ENCODE measurements at places on chromosomes 1 and 21. TPM values are rescaled to one million over a fixed set of nuclear protein-coding genes. Genes with fewer than 3 reads are reported as not detected.

GRCh38 chr1:25743164-25744139, 56.5 kb upstream of the SELENON start:
- DNase-seq, result peak; percentile 24

DNA sequence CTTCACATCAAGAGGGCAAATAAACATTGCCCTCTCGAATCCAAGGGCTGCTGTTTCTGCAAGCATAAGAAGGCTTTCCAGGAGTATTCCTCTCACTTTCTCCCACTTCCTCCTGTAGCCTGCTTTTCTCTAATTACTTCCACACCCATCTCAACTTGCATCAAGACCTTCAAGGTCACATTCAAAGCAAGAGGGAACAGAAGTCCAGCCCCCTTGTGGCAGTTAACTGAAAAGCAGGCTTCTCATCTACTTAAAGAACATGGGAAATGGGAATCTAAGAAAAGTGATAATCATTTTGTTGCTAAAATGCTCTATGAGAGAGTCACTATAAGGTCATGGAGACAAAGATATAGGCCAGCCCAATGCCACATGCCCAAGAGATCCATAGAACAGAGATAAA, 874.4 kb downstream of the KCNT2 start:
- no peak for DNase-seq

- peak; percentile 30 for DNase-seq
These were observed 165.8 kb upstream of the EDN2 start for GRCh38 chr1:41650028-41650880.

DNA sequence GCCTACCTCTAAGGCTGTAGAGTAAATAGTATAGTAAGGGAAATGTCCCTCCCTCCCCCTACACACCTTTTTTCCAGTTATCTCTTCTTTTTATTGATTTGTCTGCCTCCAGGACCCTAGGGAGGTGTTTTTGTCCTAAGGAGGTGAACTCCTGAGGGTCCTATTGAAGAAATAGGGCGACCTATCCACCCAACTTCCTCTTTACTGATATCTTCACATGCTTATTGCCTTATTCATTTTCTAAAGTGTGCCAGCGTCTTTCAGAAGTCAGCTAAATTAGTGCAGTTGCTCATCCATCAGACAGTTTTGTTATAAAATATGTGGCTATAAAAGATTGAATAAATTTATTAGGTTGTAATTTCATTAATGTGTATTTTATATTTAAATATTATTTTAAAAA, 5.9 kb downstream of the BACH1 start:
- DNase-seq, result no peak

DNA sequence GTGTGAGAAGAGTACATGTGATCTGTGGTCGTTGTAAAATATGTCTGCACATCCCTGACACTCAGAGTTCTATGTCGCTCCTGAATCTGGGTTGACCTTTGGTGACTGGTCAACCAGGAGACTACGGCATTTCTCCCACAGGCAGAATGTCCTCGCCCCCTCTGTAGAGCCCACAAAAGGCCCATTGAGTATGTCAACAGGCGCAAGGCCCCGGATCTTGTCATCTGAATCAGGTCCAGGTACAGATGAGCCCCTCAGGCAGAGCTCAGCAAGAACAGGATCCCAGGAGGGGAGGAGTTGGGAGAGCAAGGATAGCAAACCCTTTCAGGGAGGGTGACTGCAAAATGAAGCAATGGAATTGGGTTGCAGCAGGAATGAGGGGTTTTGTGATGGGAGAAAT, 126.5 kb downstream of the MATN1 start:
- DNase-seq, result no peak

NTRK1 gene
- not detected for total RNA-seq

DMRTA2 gene
- total RNA-seq, result not detected

SH2D1B gene
- not detected for total RNA-seq

PLA2G2F gene
- total RNA-seq, result not detected

EPHA2 gene
- 24.6 TPM for total RNA-seq

DIPK1A gene
- total RNA-seq, result 8.2 TPM

ANKRD34A gene
- 0.26 TPM for total RNA-seq
